ENCODE measurements at places on chromosomes 4 and X.
A peak's percentile ranks its signal among the peaks of the same experiment; 100 is the strongest.

DNA sequence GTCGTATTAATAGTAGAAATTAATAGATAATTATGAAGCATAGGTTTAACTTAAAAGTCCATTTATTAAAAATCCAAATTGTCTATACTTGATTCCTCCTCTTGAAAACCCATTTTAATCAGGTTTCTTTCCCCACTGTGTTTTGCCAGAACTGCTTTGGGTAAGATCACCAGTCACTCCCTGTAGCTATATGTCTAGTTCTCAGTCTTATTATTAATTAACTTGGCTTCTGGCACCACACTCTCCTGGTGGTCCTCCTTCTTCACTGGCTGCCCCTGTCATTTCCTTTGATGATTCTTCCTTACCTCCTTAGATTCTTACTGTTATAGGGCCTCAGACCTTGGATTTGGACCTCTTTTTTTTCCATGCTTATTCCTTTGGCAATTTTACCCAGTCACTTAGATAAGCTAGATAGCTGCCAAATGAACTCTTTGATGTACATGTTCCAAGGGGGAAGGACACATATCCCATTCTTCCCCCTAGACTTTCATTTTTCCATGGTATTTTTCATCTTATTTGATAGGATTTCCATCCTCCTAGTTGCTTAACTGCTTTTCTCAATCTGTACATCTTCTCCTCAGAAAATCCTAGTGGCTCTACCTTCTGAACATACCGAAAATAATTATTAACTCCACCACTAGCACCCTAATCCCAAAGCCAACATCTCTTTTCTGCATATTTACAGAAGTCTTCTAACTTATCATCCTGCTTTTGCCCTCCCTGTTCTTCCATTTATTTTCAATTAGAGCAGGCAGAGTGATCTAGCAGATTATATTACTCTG, 24.5 kb downstream of the GIMD1 start:
- no peak for DNase-seq

DNA sequence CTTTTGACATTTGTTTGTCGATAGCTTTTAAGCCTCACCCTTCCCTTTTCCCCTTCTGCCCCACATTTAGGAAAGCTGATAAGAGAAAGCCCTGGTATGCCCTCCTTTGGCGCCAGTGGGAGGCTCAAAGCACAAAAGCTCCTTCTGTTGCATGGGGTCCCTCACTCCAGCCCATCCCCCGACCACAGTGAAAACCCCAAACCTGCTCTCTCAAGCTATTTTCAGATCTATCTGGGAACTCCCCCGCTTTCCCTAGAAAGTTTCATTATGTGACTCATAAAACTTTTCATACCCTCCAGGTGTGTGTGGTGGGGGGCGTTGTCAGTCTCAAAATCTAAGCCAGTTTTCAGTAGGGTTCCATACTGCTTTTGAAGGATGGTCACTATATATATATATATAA, 259.0 kb upstream of the PCDH7 start:
- no peak for DNase-seq

- DNase-seq: no peak
Measured at GRCh38 chr4:110867251-110867960, 244.5 kb upstream of the PITX2 start.

DNA sequence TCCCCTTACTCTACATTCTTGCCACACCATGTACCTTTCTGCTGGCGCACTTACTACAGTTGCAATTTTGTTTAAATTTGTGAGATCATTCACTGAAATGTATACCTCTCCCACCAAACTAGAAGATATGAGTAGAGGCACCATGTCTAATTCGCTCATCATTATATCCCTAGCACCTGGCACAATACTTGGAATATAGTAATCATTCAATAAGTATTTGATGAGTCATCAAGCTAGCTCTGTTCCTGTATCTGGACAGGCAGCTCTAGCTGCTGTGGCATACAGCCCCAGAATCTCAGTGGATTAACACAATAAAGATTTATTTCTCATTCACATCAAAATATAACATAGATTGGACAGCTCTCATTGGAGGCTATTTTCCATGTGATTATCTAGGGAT, 245.9 kb downstream of the IDS start:
- DNase-seq: no peak

DNA sequence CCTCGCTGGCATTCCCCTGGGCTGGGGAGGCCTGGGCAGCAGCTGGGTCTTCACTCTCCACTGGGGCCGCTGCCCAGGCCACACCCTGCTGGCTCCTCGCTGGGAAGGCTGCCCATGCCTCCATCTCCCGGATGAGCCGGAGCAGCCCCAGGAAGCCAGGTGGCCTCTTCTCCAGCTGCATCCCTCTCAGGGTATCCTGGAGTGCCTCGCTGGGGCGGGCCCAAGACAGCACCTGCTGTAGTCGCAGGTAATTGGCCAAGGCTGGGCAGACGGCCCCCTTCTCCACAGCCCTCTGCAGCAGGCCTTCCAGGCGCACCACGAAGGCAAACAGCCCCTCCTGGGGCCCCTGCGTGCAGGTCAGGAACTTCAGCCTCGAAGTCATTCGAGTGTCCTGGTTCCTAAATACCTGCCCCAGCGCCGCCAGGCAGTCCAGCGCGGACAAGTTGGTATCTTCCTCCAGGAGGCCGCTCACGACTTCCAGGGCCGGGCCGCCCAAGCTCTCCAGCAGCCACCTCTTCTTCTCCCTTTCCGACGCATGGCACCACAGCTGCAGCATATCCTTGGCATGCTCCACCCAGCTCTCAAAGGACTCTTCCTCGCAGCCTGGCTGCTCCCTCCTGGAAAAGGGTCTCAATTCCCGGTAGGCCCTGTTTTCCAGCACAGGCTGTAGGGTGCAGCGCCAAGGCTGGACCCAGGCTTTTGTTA, 3.7 kb downstream of the PNMA6E start:
- no peak for DNase-seq

GRCh38 chr4:176289561-176289960, 20.5 kb upstream of the ASB5 start:
- no peak for DNase-seq

GRCh38 chr4:156798438-156798837, 173.2 kb downstream of the PDGFC start:
- no peak for DNase-seq

DNA sequence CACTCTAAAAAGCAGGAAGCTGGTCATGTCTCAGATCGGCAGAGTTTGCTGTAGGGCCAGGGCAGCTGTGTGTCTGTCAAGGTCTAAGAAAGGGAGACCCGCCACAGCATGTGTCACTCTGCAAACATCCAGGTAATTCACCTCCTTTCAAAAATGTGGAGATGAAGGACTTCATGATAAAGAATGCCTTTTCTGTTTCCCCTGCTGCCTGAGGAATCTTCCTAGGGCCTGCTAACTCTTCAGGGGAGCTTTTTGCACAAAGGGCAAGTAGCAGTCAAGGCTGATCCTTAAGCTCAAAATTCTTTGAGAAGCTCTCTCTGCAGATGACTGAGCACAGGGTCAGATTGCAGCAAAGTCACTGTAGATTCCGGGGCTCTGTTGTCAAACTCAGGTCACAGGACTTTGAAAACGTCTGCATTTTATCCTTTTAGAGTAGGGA, 21.1 kb downstream of the RASL11B start:
- no peak for DNase-seq

- DNase-seq: no peak
Measured at GRCh38 chr4:188015025-188015940, 19.7 kb downstream of the ZFP42 start.

DNA sequence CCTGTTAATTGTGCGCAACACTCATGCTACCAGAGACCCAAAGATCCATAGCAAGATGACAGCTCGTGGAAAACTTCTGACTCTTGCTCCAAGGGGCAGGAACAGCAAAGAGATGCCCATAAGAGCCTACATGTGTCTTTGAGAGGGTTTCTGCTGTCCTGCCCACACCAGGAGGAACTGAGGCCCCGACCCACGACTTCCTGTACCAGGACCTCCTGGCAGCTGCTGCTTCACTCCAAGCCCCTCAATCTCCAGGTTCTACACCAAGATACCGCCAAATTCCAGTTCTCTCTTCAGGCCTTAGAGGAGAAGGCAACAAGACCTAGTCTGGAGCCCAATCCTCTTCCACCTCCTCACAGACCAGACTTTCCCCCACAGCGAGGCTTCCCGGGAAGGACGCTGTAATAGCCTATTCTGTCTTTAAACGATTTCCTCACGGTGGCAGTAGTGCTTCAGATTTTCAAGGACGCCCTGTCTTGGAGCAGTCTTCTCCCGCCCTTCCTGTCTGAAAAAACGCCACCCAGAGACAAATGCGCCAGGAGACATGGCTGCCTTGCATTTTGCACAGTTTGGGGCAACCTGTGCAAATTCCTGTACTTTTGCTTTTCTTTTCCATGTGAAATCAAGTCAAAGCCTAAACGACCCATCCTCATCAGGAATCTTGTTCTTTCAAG, 230.2 kb upstream of the STK26 start:
- peak; percentile 81 for DNase-seq

- no peak for DNase-seq
Measured at GRCh38 chr4:5801696-5802095, 90.7 kb downstream of the EVC start.

GRCh38 chr4:151807220-151807619, 46.4 kb upstream of the GATB start:
- DNase-seq: no peak

DNA sequence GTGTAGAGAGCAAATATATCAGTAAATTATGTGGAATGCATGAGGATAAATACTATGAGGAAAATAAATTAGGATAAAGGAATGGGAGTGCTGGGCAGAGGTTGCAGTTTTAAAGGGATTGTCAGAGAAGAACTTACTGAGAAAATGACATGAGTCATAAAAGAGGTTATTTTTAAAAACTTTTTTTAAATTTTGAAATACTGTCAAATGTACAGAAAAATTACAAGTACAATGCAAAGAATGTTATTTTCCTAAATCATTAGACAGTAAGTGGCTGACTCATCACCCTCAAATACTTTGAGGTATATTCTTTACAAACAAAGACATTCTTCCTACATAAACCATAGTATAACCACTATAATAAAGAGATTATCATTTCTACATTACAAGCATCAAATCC, 29.8 kb upstream of the H2AZ1 start:
- no peak for DNase-seq

DNA sequence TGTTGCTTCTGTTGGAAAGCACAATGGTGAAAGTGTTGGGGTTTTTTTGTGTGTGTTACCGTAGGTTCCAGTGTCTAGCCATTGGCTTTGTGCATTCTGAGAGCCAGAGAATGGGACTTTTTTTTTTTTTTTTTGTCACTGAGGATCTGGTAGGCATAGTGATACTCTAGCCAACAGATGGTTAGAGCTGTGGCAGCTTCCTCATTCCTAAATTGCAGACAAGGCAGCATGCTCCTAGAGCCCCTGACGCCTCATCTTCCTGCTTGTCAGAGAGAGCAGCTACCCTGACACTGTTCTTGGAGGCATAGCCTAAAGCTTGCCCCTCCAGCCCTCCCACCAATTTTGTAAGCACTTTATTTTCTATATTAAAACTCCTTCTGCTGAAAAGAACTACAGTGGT, 27.0 kb downstream of the ARHGEF9 start:
- DNase-seq: no peak

DNA sequence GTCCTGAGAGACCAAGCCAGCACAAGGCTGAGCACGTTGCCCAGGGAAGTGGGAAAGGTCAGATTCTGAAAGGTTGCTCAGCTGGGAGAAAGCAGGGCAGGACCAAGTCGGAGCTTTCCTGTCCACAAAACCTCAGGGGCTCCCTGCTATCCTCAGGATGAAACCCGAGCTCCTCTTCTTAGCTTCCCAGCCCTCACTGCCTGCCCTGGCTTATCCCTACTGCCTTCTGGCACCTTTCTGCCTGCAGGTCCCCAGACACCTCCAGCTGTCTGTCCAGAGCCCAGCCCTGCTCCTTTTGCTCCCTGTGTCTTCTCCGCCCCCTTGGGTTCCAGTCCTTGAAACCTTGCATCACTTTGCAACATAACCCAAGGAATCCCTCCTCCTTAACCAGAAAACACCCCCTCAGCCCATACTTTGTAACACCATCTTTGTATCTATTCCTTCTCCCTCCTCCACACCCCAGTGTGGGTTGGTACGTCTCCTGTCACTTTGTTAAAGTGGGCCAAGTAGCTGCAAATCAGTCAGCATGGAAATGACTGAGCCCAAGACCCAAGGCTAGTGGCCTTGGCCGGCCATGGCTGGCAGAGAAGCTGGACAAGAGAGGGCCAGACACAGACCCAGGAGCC, 20.0 kb upstream of the PRRG3 start:
- no peak for DNase-seq

DNA sequence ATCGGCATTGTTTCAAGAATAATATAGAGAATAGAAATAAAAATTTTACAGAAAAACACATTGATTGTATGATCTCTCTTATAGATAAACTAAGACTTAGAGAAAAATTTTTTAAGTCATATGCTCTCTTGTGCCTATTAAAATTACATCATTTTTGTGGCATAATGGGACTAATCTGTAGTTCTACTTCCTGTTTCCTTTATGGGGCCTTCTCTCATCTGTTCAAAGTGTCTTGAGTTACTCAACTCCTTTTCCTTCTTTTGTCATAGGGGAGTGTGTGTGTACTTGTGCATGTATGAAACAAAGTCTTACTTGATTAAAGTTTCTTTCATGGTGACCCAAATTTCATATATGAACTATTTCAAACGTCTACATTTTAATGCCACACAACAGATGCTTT, 1448.9 kb upstream of the TENM3 start:
- no peak for DNase-seq

- DNase-seq: no peak
Measured at GRCh38 chr4:182583703-182584415, 333.3 kb downstream of the DCTD start.

- DNase-seq: no peak
Measured at GRCh38 chrX:21723084-21723483, 34.8 kb downstream of the SMPX start.

GRCh38 chr4:170675568-170676262, 586.0 kb upstream of the AADAT start:
- no peak for DNase-seq

- no peak for DNase-seq
Measured at GRCh38 chr4:170391066-170391740, 301.4 kb upstream of the AADAT start.

- no peak for DNase-seq
Measured at GRCh38 chr4:74716436-74716765, 77.9 kb downstream of the BTC start.

- DNase-seq: no peak
Measured at GRCh38 chr4:5974321-5974720, 43.9 kb downstream of the C4orf50 start.

- no peak for DNase-seq
Measured at GRCh38 chr4:78691334-78691754, 84.8 kb upstream of the BMP2K start.

- no peak for DNase-seq
Measured at GRCh38 chr4:85826060-85826678, 351.2 kb downstream of the ARHGAP24 start.

DNA sequence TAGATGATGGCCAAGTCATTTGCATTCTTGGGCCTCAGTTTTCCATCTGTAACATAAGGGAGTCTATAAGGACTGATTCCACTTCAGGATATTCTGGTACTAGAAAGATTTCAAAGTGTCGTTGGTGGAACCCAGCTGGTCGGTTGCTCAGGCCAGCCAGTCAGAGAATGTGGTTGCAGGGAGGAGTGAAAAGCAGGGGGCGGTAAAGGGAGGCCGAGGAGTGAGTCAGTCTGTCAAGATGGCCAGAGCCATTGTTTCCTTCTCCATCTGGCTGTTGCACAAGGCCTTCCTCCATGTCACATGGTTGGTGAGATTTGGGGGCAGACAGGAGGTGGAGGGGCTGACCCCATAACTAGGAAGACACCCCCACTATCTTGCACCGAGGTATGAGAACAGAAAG, 38.2 kb downstream of the STARD8 start:
- DNase-seq: no peak

GRCh38 chr4:15395311-15395710, 32.5 kb upstream of the C1QTNF7 start:
- no peak for DNase-seq

Measured in activated T-cell treated with anti-CD3 and anti-CD28 coated beads, Interleukin-2, amount 50 U/mL, for 1 hour (primary cell).